Upper lobe of right lung (tissue), 1 donor: ENCODE measurements at places on chromosomes 7 and 10. TPM values are rescaled to one million over a fixed set of nuclear protein-coding genes. Genes with fewer than 3 reads are reported as not detected.

The CARD11 gene
- total RNA-seq, result 5.8 TPM

The AGAP6 gene
- total RNA-seq, result 15.7 TPM

DNA sequence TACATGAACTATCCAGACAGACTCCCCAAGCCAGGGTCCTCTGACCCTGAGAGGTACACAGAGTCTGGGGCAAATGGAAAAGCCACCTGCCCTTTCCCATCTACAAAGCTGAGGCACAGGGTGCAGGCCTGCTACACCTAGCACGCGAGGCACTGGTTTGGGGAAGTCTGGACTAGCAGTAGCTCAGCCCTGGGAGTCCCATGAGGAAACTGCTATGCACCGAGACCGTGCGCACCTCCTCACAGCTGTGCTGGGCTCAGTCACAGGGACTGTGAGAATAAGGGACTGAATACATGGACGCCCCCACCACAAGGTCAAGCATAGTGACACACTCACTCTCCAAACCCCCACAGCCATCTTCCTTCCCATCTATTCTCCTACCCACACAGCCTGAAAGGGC is 8.2 kb downstream of the MAT1A start:
- DNase-seq, result no peak

- DNase-seq, result no peak
These were observed 43.3 kb downstream of the NRAP start for GRCh38 chr10:113620511-113620910.

The PDE6C gene
- not detected for total RNA-seq
